IMR-90 (cell line): ENCODE measurements at places on chromosomes 5 and 9. TPM values are rescaled to one million over a fixed set of nuclear protein-coding genes. Genes with fewer than 3 reads are reported as not detected.
A peak's percentile ranks its signal among the peaks of the same experiment; 100 is the strongest.

CYLC2 gene
- total RNA-seq = not detected in 2 replicates

ALDH7A1 gene
- 40.9 and 43.9 TPM in 2 replicates for total RNA-seq

MAP3K1 gene
- 18.8 and 21.9 TPM in 2 replicates for total RNA-seq

FAM163B gene
- total RNA-seq = not detected in 2 replicates

PCDHGB4 gene
- 16.4 and 17.6 TPM in 2 replicates for total RNA-seq

GLDC gene
- total RNA-seq = 0.36 and 0.83 TPM in 2 replicates

NOL6 gene
- 42.8 and 47.3 TPM in 2 replicates for total RNA-seq

SHC3 gene
- 13.3 and 13.9 TPM in 2 replicates for total RNA-seq

DNA sequence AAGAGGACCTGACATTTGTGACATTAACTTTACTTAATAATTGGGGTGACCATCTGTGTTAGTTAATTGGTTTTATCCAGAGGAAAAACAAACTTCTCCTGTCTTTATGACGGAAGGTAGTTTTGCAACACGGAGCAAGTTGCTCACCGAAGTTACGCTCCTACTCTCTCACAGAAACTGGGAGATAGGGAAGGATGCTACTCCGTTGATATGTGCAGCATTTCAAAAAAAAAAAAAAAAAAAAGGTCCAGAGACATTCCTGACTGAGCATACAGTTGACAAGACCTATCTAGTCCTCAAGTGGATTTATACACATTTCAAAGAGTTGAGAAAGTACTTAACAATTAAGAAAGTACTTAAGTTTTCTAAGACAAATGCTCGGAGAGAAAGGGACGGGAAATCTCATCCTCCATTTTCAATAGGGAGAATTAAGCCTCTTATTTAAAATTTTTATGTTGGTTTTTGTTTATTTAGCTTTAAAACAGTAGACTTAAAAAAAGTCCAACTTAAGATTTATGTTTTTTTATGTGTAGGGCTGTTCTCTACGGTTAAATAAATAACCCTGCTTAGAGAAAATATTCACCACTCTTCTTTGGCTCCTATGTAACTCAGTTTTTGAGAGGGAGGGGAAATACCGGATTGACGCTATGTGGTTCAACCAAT, 455 bp upstream of the FER start:
- DNase-seq = no peak

- no peak for DNase-seq
These were observed 12.3 kb downstream of the FCN2 start for GRCh38 chr9:134892820-134893420.

GRCh38 chr5:1015507-1015906, 6.9 kb downstream of the NKD2 start:
- DNase-seq = no peak

DNA sequence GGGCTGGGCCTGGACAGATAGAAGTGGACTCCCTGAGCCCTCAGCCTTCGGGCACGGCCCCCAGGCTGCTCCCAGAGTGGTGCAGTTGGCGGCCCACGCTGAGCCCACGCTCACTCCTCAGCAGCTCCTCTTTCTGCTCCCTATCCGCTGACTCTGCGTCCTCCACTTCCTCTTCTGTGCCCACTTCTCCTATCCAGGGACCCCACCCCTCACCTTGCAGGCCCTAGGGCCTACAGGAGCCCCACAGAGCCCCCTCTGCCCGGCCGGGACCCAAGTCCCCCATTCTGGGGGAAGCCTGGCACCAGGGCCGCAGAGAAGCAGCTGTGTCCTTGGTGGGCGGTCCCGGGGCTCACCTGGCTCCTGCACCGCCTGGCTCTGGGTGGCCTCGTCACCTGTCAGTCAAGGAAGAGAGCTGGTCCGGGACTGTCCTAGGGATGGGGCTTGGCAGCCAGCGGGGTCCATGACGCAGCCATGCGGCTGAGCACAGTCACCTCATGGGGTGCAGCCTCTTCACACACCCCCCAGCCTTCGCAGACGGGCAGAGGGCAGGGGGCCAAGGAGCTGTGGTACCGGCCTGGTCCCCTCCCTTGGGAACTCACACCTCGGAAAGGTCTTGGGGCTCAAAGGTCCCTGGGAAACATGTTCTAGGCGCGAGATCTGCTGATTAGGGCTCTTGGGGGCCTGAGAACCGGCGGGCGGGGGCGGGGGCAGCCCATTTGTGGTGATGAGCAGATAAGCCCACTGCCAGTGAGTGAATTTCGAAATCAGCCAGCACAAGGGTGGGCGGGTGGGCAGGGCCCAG, 5.4 kb upstream of the NRARP start:
- DNase-seq = no peak

- no peak for DNase-seq
These were observed 157.9 kb upstream of the DMRT1 start for GRCh38 chr9:683509-684021.

DNA sequence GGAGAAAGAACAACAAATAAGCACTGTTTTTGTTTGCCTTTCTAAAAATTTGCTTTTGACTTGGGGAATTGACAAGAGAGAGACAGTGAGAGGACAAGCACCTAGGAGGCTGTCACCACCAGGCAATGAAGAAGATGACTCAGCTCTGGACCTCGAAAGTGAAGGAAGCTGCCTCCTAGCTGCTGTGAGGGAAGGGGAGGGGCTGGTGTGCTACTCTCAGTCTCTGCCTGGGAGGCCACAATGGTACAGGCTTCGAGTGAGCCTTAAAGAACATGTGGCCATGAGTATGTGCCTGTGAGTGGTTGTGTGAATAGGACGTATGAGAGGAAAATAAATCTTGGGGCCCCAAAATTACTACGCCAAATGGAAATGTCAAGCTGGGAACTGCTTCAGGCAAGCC, 7.1 kb upstream of the PLK2 start:
- DNase-seq = peak; percentile 66

GRCh38 chr5:74222806-74223205, 417.7 kb downstream of the ENC1 start:
- no peak for DNase-seq

DNA sequence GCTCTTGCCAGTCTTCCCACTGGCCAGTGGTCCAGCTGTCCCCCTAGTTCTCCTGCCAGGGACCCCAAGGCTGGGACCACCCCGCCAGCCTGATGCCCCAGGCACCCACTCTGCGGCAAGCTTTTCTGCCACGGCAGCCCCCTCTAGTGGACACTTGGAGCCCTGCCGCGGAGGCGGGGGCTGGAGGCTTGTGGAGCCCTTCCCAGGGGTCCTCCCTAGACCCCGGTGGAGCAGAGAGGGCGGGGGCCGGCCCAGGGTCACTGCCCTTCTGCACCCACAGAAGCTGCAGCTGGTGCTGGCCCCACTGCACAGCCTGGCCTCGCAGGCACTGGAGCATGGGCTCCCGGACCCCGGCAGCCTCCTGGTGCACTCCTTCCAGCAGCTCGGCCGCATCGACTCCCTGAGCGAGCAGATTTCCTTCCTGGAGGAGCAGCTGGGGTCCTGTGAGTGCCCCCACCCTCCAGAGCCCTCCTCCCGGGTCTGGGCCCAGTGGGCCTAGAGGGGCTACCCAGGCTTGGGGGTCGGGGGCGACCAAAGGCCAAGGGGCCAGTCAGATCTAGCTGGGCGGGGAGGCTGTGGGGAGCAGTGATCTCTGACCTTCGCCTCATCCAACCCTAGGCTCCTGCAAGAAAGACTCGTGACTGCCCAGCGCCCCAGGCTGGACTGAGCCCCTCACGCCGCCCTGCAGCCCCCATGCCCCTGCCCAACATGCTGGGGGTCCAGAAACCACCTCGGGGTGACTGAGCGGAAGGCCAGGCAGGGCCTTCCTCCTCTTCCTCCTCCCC, 9.1 kb downstream of the EGFL7 start:
- no peak for DNase-seq

- DNase-seq = no peak
These were observed 271.6 kb downstream of the SYK start for GRCh38 chr9:91073049-91073810.

DNA sequence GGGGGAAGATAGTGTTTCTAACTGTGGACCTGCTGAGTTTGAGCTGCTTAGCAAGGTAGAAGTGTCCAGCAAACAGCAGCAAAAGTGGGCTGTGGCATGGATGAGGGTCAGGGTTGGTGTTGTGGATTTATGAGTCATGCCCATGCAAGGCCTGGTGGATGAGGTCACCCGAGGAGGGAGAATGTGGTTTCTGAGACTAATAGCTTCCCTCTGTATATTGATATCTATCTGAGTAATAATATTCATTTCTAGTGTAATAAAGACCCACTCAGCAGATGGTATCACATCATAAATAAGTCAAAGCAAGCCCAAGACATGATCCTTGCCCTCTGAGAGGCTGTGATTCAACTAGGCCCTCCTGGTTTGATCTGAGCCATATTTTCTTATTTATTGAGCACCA, 597.8 kb upstream of the CLINT1 start:
- peak; percentile 94 for DNase-seq

- DNase-seq = no peak
These were observed 69.5 kb downstream of the ZNF354C start for GRCh38 chr5:179129607-179130071.

GRCh38 chr5:98791001-98791519, 17.6 kb downstream of the RGMB start:
- DNase-seq = no peak

DNA sequence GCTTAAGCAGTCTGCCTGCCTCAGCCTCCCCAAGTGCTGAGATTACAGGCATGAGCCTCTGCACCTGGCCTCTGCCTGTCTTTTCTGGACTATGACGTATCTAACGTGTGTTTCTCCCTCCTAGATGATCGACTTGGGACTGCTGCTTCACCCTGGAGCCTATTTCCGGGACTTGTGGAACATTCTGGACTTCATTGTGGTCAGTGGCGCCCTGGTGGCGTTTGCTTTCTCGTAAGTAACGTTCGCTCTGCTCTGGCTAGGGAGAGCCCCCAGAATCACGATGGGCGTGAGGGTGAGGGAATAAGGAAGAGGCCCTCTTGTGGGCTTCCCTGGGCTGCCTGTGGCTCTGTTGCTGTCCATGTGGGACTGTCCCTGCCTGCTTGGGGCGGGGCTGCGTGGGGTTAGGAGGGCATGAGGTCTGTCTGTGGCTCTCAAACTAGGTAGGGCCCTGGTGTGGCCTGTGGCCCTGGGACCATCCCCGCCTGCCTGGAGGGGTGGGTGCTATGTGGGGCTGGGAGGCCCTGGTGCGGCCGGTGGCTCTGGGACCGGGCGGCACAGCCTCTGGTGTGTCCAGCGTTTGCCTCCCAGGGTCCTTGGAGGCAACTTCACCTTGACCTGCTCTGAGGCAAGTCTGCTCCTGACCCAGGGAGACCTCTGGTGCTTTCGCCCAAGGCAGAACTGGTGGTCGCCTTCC, 171.7 kb downstream of the CACNA1B start:
- no peak for DNase-seq
